ENCODE measurements at places on chromosomes 11 and 22.
A peak's percentile ranks its signal among the peaks of the same experiment; 100 is the strongest.

- no peak for DNase-seq
Observed at GRCh38 chr11:18392434-18393321, 1.7 kb upstream of the LDHA start.

GRCh38 chr11:128165572-128165971 lies 421.8 kb downstream of the ETS1 start:
- DNase-seq = no peak

GRCh38 chr11:61333550-61334433 lies 764 bp downstream of the TKFC start:
- DNase-seq = no peak

- DNase-seq = no peak
Observed at GRCh38 chr11:72370201-72370600, 64.1 kb downstream of the CLPB start.

GRCh38 chr11:14306481-14306880 lies 52.5 kb downstream of the RRAS2 start:
- no peak for DNase-seq

GRCh38 chr11:128336203-128336602 lies 251.2 kb downstream of the ETS1 start:
- peak; percentile 82 for DNase-seq

DNA sequence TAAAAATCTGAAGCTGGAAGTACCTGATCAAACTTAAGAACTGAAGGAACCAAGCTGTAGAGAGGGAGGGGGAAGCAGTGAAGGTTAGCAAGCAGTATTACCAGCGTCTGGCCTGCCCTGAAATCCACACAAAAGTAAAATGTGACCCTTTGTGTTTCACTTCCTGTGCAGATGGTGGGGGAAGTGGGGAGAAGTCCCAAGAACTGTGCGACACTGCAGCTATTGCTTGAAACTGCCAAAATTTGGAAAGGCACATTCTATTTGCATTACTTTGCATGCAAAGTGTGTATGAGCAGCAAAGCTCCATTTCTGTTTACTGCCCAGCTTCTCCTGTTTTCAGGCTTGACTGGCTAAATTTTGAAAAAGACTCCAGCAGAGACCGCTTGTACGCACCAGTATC lies 72.1 kb upstream of the BMAL1 start:
- peak; percentile 21 for DNase-seq

DNA sequence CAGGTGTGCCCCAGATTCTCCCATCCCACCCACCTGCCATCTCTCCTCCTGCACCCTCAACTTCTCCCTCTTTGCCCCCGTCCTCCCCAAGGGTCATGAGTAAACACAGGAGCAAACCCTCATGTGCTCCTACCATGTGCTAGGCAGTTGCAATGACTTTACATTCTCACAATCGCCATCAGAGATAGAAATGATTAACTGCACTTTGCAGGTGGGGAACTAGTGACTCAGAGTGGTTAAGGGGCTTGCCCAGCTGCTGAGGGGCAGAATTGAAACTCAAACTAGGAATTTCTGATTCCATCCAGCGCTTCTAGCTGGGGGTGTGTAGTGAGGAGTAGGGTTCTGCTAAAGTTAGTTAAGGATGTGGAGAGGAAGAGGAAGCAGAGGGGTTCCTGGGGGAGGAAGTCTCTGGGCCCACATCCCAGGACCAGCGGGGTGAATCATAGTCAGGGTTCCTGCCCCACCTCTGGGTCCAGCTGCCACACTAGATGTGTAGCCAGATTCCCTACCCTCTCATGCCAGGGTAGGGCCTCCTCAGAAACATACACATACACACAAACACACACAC lies 16.0 kb upstream of the PRG2 start:
- DNase-seq = peak; percentile 39

DNA sequence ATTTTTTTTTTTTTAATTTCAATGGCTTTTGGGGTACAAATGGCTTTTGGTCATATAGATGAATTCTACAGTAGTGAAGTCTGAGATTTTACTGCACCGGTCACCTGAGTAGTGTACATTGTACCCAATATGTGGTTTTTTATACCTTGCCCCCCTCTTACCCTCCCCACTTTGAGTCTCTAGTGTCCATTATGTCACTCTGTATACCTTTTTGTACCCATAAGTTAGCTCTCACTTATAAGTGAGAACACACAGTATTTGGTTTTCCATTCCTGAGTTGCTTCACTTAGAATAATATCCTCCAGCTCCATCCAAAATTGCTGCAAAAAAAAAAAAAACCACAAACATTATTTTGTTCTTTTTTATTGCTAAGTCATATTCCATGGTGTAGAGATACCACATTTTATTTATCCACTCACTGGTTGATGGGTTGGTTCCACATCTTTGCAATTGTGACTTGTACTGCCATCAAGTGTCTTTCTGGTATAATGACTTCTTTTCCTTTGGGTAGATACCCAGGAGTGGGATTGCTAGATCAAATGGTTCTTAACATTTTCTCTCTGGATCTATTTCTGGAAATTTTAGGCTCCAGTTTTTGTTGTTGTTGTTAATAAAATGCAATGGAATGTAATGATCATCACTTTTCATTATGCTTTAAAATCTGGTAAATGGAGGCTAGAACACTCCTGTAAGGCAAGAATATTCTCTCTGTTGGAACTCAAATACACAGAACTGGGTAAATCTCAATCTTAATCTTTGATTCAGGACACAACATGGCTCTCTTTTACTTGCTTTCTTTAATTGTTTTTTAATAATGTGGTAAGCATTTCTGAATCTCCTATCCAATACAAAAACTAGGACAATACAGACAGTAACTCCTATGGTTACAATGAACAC lies 10.3 kb downstream of the NEAT1 start:
- DNase-seq = peak; percentile 54

GRCh38 chr11:112785149-112785548 lies 176.1 kb upstream of the NCAM1 start:
- DNase-seq = no peak

DNA sequence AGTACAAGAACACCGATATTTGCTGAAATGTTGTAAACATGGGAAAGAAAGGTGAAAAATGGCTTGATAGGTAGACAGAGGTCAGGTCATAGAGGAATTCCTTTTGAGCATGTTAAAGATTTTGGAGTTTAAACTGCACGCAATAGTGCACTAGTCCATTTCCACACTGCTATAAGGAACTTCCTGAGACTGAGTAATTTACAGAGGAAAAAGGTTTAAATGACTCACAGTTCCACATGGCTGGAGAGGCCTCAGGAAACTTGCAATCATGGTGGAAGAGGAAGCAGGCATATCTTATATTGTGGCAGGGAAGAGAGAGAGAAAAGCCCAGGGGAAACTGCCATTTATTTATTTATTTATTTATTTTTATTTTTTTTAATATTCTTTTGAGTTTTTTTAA lies 5.0 kb downstream of the OR10A5 start:
- no peak for DNase-seq

DNA sequence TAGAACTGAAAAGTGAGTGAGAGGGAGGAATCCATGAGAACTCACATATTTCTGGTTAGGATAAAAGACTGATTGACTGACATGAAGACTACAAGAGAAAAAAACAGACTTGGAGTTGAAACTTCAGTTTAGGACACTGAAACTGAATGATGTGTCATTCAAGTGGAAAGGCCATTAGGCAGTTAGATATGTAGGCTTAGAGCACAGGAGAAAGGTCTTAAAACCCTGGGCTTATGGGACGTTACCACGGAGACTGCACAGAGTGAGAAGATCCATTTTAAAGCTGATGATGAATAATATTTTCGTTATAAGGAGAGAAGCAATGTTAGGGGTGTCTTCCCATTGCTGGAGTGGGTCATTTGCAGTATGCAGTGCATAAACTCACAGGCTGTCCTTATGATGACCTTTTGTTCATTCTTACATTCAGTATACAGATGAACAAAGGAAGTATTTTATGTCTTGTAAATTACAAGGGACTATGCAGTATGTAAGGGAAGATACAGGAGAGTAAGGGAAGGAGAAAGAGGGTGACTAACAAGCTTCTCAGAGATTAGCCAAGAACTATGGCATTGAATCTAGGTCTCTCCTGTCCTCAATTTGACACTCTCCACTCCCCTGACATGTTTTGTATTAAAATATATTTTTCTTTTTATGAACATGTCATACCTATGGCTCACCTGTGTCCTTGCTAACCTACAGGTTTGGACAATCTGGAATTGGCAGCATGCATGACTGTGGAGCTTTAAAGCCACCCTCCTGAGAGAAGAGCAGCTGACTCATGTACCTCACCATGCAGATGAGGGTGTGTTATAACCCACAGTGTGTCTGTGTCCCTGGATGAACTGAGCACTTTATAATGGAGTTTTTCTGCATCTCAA lies 63.7 kb downstream of the MAML2 start:
- DNase-seq = peak; percentile 67

DNA sequence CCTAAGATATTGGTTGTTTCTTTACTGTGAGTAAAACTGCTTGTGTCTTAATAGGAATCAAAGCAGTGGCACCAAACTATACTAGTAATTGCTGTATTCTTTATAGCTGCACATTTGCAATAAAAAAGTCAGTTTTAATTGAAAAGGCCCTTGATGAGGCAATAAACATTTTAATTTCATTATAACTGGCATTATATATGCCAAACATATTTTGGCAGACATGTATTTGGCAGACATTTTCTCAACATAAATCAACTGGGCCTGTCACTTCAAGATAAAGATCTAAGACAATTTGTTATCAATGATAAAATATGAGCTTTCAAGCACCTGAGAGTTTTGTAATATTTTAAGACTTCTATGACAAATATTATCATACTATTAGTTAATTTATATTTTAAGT lies 245.7 kb downstream of the SBF2 start:
- no peak for DNase-seq

DNA sequence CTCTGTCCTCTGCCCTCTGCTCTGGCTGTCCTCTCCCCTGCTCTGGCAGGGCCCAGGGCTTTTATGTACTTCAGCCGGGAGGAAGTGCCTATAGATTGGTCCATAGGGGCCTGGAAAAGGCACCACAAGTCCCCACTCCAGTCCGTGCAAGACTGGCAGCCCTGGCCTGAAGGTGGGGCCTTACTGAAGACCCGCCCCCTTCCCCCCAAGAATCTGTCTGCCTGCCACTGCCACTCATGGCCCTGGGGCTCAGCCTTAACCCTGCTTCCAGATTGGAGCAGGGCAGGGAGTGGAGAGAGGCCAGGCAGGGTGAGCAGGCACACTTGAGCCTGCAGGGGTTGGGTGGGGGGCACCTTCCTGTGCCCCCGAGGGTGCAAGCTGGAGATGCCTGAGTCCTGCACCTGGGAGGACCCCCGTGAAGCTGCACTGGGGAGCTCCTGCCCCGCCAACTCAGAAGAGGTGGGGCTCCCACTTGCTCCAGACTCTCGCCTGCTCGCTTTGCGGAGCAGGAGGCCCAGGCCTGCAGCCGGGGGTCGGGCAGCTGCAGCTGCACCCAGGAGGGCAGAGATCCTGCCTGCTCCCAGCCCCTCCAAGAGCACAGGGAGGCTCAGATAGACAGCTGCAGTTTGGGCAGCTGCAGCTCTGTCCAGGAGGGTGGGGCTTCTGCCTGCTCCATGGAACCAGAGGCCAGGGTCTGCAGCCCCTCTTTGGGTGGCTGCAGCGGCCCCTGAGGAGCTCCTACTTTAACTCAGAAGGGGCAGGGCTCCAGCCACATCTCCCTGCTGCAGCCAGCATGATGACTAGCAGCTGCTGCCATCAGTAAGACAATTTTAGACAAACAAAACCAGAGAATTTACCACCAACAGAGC lies 51.0 kb upstream of the SC5D start:
- no peak for DNase-seq

DNA sequence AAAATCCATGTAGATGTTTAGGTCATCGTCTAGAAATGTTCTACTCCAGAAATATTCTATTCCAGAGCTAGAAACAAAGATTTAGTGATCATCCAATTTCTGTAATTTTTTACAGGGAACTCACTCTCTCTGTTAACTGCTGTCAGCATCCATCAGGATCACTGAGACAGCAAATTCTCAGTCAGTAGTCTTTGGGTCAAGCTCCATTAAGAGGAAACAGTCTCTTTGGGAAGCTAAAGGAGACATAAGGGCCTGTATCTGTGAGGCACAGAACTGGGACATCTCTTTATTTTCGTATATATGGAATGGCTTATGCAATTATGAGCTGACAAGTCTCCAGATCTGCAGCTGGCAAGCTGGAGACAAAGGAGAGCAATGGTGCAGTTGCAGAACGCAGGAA lies 48.3 kb downstream of the PIK3C2A start:
- DNase-seq = no peak

DNA sequence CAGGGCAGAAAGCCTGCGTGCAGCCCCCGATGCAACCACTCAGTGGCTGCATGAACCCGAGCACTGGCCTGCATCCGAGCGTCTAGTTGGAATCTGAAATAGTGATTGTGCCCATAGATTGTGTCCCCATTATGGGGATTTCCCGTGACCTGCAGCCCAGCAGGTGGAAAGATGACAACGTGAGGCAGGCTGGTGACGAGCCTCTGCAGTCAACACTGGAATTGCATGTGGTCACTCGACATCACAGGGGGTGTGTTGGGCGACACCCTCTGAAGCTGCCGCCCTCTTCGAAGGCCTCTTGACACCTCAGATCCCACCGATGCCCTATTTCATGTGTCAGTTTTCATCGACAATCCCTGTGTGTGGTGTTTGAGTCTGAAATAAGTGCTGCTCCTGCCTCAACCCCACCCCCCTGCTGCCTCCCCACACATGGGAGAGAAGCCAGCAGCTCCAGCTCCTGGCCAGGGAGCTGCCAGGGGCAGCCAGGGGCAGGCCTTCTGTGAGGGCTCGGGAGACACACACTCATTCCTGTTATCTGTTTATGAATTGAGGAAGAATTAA lies 172.0 kb upstream of the B3GAT1 start:
- DNase-seq = no peak

DNA sequence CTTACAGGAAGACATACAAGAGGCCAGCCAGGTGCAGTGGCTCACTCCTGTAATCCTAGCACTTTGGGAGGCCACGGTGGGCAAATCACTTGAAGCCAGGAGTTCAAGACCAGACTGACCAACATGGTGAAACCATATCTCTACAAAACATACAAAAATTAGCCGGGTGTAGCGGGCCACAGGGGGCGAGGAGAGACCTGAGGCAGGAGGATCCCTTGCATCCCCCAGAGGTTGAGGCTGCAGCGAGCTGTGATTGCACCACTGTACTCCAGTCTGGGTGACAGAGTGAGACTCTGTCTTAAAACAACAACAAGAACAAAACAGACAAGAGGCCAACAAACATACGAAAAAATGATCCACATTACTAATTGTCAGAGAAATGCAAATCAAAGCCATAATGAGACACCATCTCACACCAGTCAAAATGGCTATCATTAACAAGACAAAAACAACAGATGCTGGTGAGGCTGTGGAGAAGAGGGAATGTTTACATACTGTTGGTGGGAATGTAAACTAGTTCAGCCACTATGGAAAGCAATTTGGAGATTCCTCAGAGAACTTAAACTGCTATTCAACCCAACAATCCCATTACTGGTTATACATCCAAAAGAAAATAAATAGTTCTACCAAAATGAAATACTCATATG lies 498.8 kb upstream of the ARHGAP42 start:
- no peak for DNase-seq
